ENCODE measurements at places on chromosomes 3 and 15.
A peak's percentile ranks its signal among the peaks of the same experiment; 100 is the strongest.

DNA sequence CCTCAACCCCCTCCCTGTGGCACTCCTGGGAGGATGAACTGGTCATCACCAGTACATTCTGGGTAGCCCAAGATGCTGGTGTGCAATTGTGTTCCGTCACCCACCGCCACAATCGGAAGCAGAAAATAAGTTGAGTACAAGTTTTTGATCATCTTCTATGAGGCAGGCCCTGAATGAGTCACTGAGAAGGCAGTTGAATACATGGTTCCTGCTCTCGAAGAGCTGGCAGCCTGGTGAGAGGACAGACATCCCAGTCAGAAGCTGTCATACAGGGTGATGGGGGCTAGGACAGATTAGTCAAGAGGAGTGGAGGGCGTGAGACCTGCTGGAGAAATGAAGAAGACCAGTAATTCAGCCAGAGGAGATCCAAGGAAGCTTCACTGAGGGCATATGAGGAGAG, 6.2 kb downstream of the CEMIP start:
- DNase-seq, result no peak

DNA sequence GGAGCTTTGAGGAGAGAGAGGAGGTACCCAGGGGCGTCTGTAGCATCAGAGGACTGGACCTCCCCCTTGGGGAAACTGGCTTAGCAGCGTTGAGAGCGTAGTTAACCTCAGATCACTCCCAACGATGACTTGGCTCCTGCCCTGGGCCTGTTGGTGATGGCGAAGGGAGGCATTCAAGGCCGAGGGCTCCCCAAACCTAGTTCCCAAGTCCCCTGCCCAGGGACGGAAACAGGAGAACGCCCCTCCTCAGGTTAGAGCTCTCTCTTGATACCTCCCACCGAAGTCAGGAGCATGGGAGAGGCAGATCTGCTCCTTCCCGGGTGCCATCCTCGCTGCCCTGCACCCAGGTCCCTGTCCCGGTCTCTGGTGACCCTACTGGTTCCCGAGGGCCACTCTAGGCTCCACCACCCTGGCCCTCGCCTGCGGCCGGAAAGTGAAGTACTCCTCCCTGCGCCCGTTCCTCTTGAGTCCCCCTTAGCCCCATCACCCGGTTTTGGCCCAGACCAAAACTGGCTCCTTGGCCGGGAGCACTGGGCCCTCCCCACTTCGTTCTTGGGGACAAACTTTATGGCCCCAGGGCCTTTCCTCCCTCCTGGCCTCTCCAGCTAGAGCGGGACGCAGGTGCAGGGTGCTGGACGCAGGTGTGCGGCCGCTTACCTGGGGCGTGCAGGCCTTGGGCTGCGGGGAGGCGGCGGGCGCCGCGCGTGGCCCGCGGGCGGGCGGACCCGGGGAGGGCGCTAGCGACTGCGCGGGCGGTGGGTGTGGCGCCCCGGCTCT, 2.6 kb upstream of the SKOR1 start:
- no peak for DNase-seq

DNA sequence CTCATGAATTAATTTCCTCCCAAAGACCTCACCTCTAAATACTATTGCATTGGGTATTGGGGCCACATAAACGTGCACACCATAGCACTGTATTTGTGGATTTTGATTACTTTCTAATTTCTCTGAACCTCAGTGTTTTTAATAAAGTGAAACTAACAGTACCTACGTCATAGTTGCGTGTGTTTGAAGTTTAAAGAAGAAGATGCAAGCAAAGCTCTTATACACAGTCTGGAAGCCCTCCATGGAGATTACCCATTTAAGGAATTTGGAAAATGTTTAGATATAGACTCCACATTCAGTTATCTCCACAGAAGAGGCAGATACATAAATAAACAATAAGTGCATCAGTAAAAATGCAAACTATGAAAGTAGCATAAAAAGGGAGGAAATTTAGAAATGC, 581.1 kb upstream of the GBE1 start:
- DNase-seq, result no peak

- DNase-seq, result no peak
Observed at GRCh38 chr3:196688349-196688748, 23.7 kb downstream of the CEP19 start.

DNA sequence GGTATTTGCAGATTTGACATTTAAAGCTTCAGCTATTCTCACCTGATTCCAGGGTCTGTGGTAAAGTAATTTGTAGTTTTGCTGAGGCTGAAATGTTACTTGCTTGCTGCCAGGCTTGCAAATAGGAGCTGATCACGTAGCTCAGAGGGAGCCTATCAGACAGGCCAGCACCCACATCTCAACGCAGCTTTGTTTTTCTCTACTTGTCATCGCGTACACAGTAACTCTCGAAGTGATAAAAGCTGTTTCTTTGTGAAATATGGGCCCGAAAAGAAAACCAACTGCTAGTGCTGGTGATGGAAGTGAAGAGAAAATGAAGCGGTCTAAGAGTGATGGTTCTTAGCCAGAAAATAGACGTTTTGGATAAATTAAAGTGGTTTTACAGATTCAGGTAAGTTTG, 23.4 kb downstream of the RAB5A start:
- DNase-seq, result no peak

DNA sequence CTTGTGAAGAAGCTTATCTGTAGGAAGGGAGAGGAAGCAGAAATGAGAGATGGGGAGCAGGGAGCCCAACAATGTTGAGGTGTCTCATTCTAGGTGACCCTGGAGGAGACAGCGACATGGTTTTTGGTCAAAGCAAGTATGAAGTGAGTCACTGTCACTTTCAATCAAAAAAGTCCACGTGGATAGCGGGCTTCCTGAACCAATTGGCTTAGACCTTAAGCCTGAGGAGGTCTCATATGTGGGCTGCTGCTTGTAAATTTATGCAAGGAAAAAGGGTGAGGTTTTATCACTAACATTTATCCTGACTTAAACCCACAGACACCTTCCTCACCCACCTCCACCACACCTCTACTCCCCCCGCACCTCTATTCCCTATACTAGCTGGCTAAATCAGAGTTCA, 22.7 kb downstream of the CLDN11 start:
- no peak for DNase-seq

- no peak for DNase-seq
Observed at GRCh38 chr3:129025108-129025507, 24.0 kb downstream of the EFCC1 start.

DNA sequence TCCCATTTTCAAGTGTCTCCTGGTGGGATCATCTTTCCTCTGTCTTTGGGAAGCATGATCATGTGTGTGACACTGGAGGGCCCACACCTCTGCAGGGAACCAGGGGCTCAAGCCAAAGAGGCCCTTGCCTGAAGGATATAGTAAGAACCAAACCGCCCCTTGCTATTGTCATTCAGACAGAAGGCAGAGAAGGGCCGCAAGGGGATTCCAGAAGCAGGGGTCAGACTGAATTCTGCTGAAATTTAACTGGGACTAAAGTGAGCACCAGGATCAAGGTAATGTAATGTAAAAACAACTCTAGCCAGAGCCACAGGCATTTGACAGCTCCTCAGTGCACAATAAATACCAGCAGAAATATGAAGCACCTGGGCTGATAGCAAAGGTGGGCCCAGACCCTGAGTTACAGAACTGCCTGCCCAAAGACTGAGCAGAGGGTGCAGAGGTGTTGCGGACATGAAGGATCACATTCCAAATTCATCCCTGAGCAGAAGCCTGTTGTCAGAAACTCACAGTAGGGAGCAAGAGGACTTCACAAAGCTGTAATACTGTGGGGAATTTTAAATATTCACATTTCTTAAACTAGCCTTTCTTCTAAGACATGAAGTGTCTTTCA, 46.0 kb upstream of the RASGRF1 start:
- no peak for DNase-seq

GRCh38 chr15:67010898-67011616, 54.3 kb upstream of the SMAD3 start:
- DNase-seq, result no peak

- DNase-seq, result no peak
Observed at GRCh38 chr15:52308446-52309153, 13.0 kb upstream of the MYO5C start.

GRCh38 chr3:97257942-97258697, 443.7 kb downstream of the EPHA6 start:
- DNase-seq, result peak; percentile 92

DNA sequence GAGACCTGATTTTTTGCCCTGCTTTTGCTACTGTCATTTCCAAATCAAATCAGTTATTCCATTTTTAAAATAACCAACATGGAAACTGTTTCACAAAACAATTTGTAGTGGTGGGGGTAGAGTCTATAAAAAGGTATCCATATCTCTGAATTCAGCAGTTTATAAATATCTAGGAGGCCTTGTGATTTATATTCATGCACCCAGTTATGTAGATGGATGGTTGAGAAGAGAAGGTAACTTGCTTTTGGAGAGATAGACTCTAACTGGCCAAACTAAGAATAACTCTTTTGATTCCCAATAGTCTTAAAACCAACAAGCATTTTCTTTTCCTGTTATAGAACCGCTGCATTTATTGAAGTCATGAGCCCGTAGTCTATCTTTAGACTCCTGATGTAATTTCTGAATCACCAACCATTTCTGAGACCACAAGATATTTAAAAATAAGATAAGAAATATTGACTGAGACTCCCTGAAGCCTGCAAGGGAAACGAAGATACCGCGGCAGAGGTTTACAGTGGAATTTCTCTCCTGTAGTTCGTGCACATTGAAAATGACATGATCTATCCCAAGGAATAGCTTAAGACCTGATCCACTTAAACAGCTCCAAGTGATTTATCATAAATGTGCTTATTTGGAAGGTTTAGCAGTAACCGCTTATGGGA, 68.5 kb downstream of the SAMMSON start:
- no peak for DNase-seq

GRCh38 chr15:101533371-101534140, 44.0 kb upstream of the PCSK6 start:
- no peak for DNase-seq

GRCh38 chr3:141436180-141436579, 50.6 kb upstream of the RASA2 start:
- no peak for DNase-seq

DNA sequence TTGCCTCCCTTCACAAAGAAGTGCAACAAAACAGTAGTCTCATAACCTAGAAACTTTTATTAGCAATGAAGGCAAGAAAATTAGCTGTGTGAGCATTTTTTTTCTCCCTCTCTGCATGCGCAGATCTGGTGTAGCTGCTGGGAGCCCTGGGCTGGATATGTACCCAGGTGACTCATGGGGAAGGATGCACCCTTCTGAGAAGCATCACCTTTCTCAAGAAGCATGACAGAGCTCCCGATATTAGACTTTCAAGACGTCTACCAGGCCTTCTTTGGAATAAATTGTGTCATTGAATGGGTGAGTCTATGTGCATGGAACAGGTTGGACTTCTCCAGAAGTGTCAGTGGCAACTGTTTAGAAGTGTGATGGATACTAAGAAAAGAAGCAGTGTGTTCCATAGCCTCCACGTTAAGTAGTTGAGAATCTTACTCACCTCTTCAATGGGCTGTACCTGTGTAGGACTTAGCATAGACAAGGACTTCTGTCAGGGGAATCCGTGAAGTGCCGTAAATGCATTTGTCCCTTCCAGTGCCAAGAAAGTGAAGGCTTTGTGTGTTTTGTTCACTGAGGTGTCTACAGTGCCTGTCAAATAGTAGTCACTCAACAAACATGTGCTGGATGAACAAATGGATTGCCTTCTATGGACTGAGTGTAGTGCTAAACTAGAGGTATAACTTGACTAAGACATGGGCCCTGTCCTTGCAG, 47.7 kb upstream of the RASGRP1 start:
- DNase-seq, result no peak

DNA sequence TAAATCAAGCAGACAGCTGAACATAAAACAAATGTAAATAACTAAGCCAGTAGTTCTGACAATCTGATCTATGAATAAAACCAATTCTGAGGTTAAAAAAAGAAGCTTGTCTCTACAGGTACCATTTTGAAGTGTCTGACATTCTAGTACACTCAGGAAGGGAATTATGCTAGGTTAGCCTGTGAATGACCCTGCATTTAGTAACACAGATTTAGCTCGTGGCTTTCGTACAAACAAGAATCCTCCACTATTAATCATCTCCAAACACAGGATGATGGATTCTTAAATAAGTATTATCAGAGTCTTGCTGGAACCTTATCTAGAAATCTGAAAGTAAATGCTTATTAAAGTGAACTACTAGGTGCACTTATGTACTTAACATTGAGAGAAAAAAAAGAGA, 1120.1 kb downstream of the ROBO1 start:
- DNase-seq, result no peak

GRCh38 chr15:81780966-81781365, 264.9 kb downstream of the MEX3B start:
- no peak for DNase-seq

GRCh38 chr3:126346466-126346865, 10.7 kb downstream of the KLF15 start:
- DNase-seq, result no peak

DNA sequence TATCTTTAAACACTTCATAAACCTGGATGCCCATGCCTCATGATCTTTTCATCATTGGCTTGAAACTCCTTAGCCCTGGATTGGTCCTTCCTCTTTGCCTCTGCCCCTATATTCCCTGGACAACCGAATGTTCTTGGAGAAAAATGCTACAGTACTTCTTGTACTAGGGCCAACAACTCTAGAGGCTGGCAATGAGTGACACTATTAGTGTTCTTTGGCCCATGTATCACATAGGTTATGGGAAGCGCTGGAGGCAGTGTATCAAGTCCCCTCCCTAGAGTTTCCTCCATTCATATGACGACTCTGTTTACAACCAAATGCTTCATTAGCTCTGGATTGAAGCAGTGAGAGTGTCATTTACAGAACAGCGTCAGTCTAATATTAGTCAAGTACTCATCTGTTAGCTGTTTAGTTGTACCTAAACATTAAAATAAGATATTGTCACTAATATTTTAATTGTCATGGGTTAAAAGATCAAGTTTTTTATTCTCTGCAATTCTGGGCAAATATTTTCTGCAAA, 66.4 kb upstream of the MYO5C start:
- no peak for DNase-seq

GRCh38 chr3:102525624-102526023, 90.8 kb downstream of the ZPLD1 start:
- no peak for DNase-seq

GRCh38 chr15:64836023-64836536, 5.6 kb upstream of the PLEKHO2 start:
- DNase-seq, result no peak

DNA sequence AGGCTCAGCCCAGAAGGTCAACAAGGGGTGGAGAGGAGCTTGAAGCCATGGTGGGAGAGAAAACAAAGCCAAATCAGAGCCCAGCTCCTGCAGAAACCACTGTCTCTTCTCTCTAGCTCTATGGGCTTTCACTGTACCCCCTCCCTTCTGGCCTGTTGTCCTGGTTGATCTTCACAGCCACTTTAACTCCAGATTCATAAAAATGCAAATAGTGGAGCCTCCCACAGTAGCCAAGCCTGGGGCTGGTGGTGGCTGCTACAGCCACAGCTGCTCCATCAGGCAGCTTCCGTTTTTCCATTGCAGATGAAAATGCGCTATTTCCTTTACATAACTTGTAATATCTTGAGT, 20.7 kb upstream of the CAV3 start:
- no peak for DNase-seq

GRCh38 chr3:9770276-9770812, 597 bp upstream of the CAMK1 start:
- peak; percentile 69 for DNase-seq

All from LNCaP clone FGC (cell line).